NCI-H2171 treated with DMSO at 0.1 percent for 48 hours (cell line): ENCODE measurements at places on chromosomes 16 and 17.

DNA sequence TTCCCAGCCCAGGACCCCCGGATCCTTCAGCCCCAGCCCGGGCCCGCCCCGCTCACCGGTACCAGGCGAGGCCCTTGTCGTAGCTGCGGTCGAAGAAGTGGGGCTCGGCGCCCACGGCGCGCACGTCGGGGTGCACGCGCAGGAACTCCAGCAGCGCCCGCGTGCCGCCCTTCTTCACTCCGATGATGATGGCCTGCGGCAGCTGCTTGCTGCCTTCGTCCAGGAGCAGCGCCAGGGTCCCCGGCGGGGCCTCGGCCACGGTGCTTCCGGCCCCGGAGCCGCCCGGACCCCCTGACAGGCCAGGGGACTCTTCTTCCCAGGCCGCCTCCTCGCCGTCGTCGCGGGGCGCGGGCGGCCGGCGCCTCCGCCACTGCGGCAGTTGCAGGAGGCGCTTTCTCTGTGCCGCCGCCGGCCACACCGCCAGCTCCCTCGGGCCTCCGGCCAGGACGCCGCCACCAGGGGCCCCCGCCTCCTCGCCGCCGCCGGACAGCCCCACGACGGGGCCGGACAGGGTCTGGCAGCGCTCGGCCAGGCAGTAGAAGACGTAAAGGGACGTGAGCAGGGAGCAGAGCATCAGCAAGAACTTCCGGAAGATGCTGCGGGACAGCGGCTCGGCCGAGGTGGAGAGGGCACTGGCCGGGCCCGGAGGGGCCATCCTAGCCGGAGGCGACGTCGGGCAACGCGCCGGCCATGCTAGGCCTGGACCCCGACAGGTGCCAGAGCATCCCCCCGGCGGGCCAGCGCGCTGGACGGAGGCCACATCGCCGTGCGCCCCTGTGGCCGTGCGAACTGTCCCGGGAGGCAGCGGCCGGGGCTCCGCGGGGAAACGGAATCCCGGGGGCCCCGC is 1.0 kb downstream of the HS3ST3A1 start:
- no peak for DNase-seq

- DNase-seq, result no peak
Measured at GRCh38 chr17:75771334-75772281, 6.6 kb upstream of the GALK1 start.

- no peak for DNase-seq
Measured at GRCh38 chr17:39553341-39553945, 54.3 kb downstream of the NEUROD2 start.

DNA sequence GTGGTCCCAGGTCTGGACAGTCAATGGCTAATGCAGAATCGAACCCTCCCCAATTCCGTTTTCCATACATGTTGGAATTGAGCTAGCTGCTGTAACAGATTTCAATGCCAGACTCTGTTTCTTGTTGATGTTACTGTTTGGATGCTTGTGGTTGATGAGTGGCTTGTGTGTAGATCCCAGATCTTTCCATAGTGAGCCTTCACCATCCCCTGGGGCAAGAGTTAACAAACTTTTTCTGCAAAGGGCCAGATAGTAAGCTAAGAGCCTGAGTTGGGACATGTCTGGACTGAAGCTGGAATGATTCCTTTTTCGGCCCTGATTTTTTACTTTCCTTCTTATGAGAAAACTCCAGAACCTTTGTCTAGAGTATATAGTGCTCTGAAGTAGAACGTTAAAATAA is 296.3 kb downstream of the CPPED1 start:
- no peak for DNase-seq
